AG20443 (cell line): ENCODE measurements at places on chromosomes 5 and 9.

- DNase-seq: no peak
Observed at GRCh38 chr5:65967288-65968066, 41.1 kb downstream of the ERBIN start.

DNA sequence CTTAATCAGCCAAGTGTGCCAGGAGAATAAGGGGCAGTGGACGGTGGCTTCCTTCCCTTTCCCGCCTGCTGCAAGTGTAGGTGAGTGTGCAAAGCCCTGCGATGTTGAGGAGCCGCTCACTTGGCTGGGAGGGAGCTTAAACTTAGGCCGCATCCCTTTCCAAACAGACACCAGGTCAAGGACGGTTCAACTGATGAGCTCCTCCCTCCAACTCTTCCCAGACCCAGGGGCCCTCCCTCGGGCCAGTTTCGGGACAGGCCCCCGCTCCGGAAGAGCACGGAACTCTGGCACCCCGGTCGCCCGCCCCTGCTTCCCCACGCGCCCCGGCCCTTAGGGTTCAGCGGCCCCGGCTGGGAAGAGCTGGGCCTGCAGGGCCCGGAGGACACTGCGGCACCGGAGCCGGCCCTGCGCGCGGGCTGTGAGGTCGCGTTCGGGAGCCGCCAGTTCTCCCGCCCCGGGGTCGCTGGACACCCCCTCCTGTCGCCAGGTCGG lies 481 bp downstream of the MRPL36 start:
- DNase-seq: peak; percentile 60

DNA sequence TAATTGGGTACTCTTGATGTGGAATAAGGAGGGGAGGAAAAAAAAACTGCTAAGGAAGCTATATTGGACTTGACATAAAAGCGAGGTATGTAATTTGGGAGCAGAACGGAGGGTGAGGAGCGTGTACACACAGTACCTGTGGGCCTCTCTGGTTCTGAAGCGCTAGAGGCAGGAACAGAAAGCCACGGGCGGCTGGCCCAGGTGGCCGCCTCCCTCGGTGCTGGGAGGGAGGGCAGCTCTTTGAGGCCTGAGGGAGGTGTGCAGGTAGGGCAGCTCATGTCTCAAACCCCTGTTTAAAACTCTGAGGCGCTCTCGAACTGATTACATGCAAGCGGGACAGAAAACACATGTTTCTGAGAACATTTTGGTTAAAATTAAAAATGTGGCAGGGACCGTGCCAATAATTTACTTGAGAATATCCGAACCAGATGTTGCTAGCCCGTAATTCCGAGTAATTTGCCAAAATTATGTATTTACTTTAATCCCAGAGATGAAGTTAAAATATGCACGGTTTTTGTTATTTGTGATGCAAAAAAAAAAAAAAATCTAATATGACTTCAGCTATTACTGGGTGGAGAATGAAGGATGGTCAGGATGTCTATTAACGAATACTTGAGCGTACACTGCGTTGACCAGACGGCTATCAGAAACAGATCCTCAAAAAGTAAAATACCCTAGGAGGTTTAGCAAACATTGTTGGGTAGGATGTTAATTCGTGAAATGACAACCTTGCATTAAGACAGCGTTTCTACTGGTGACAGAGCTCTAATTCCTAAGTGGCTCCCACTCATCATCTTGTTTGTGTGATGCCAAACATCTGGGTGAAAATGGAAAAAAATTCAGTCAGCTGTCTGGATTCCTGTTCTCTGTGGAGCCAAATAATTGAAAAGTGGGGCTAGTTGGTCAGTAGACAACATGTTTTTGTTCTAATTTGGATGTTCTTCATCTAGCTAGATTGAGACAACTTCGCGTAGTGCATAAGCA lies 24.4 kb upstream of the STC2 start:
- DNase-seq: no peak

GRCh38 chr9:127518091-127518856 lies 67.0 kb downstream of the LRSAM1 start:
- no peak for DNase-seq

GRCh38 chr9:73155377-73155776 lies 3.7 kb downstream of the ANXA1 start:
- DNase-seq: no peak

- no peak for DNase-seq
Observed at GRCh38 chr9:109289186-109289585, 31.7 kb downstream of the EPB41L4B start.

DNA sequence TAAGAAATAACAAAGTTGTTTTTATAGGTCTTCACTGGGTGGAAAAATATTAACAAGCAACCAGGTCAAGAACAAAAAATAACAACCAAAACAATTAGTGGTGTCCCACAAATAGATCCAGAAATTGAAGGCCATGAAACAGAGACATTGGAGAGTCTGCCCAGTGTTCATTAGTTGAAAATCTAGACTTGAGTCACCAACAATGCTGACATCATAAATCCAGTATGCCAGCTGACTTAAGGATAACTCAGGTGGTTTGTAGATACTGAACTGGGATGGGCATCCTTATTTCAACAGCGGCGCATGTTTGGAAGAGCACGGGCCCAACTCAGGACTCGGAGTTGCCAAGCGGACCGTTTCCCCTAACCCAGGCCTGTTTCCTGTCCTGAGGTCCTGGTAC lies 80.7 kb upstream of the TNFAIP8 start:
- peak; percentile 16 for DNase-seq

DNA sequence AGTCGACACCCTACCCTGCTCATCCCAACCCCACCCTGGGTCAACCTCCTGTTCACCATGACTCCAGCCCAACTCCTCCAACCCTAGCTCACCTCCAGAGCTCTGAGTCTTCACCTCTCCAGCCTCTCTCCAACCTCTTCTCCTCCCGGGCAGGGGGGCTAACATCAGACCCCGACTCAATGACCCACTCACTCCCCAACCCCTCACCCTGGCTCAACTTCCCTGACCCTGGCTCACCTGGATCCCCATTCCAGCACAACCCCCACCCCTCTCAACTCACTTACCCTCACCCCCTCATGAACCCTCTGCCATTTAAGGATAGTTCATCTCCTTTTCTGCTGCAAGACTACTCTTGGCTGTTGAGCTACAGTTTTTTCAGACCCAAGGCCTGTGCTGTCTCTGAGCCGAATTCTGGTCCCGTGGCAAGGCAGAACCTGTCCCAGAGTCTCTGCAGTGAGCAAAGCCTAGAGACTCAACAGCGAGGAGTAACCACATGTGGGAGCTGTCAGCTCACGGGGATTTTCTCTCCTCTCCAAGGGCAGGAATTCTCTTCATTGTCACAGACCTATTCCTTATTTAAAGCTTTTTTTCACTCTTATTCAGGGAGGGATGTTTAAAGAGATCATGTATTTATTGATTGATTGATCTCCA lies 29.8 kb downstream of the ANKRD33B start:
- DNase-seq: no peak

DNA sequence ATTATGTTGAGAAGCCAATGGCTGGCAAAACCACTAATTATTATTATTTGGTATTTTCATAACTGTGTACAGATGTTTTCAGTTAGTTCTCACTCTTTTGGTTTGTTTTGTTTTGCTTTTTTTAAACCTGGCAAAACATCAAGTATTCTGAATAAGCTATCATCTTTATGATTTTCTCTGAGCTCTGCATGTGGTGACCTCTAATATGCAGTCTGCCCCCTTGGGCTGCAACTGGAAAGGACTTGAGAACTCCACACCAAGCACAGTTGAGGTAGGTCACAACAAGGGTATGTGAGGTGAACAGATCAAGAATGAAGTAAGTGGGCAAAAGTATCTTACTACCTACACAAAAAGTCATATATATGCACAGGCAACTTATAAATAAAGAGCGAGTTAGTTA lies 202.2 kb downstream of the NFIB start:
- peak; percentile 14 for DNase-seq

- DNase-seq: no peak
Observed at GRCh38 chr5:165626161-165626560, 2120.7 kb downstream of the MAT2B start.

DNA sequence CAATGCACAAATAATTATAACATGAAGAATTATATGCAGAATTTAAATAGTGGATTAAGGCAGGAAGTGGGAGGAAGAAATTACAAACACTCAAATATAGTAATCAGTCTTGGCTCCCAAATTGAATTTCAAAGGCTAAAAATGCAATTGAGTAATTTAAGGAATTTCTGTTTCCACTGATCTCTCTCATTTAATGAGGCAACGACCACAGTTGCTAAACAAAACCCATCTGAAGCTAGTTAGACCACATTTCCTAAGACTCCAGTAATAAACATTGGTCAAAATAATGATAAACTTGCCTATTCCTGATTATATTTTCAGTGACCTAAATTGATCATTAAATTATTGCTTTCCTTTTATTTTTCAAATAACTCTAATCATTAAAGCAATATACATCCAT lies 174.3 kb upstream of the GRIN3A start:
- no peak for DNase-seq

GRCh38 chr5:164748861-164749260 lies 1243.4 kb downstream of the MAT2B start:
- no peak for DNase-seq

- peak; percentile 68 for DNase-seq
Observed at GRCh38 chr5:41763081-41763480, 107.1 kb downstream of the OXCT1 start.

DNA sequence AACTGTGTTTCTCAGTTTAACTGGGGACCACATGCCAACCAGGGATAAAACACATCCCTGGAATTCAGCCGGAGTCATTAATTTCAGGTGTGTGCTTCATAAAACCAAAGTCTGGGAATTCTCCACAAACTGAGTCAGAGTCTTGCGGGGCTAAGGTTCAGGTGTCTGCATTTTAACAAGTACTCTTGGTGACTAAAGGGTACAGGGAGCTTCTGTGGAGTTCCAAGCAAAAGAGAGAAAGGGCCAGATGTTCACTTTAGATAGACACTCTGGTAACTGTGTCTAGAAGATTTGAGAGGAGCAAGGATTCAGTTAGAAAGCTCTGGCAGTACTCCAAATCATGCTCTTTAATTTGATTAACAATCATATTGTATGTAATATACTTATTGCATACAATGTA lies 4.0 kb downstream of the NADK2 start:
- no peak for DNase-seq

- DNase-seq: no peak
Observed at GRCh38 chr9:105355781-105356180, 92.1 kb upstream of the FSD1L start.

DNA sequence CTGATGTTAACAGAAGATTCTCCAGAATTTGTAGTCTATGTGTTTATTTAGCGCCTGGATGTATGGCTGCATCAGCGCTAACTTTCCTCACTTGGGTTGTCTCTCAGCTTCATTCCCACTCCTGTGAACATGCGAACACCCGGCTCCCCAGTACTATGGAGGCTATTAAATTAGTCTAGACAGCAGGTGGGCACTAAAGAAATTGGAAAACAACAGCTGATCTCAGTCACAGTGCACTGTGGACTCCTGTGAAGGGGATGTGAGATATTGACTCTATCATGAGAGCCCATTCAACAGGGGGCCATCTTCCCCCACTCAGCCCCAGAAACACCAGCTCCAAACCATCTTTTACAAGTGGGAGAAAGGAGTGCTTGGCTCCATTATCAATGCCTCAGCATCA lies 471.0 kb downstream of the KDM4C start:
- DNase-seq: no peak

- DNase-seq: peak; percentile 41
Observed at GRCh38 chr9:105681724-105682123, 12.6 kb upstream of the TMEM38B start.

- DNase-seq: peak; percentile 65
Observed at GRCh38 chr5:65127161-65127901, 354.4 kb downstream of the ADAMTS6 start.

GRCh38 chr5:124655251-124655917 lies 91.1 kb downstream of the ZNF608 start:
- DNase-seq: no peak

DNA sequence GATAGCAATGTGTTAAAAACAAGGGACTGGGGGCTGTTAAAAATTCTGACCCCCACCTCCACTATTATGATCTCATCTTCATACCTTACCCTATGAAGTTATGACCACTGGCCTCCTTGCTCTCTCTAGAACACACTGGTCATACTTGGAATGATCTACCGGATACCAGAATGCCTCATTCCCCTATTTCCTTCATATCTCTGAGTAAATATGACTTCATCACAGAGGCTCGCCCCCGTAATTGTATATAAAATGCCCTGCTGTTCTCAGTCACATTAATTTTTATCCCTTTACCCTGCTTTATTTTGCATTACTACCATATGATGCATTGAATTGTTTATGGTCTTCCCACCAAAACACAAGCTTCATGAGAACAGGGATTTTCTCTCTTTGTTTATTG lies 29.2 kb downstream of the IZUMO3 start:
- no peak for DNase-seq

DNA sequence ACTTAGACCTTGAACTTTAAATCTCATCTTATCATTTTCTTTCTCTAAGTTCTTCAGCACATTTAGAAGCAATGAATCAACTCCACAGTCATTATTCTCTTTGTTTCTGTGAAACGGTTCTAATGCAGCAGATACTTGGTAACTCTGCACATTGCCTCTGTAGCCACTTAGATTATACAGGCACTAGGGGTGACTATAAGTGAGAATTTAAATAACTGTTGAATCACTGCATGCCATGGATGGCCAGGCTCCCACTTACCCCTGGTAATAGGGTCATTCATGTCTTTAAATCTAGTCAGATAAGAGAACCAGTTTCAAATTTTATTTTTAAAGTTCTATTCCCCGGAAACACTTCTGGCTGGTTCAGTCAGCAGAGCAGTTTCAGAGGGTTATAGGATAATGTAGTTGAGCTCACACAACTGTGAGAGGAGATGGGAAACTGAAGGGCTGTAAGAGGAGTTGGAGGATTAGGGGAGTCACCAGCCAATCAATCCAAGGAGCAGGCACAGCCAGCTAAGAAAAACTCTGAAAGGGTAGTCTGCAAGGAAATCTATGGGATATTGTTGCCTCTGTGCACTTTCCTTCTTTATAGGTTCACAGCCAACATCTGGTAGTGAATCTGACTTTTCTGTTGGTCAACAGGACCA lies 4.2 kb upstream of the MINAR2 start:
- no peak for DNase-seq

GRCh38 chr5:61817472-61818326 lies 485.6 kb downstream of the ZSWIM6 start:
- peak; percentile 69 for DNase-seq

DNA sequence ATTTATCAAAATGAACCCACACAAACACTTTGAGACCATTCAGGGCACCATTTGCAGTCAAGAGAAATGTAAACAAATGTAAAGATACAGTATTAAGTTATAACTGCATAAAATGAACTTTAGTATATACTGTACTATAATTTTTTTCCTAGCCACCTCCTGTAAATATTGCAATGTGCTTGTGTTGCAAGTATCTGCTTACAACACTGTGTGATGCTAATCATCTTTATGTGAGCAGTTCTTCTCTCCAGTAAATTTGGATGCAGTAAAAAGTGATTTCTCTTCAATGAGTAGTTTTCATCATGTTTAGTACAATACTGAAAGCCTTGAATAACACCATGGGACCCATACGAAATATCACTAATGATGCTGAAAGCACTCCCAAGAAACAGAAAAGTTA lies 9.4 kb downstream of the G3BP1 start:
- no peak for DNase-seq

DNA sequence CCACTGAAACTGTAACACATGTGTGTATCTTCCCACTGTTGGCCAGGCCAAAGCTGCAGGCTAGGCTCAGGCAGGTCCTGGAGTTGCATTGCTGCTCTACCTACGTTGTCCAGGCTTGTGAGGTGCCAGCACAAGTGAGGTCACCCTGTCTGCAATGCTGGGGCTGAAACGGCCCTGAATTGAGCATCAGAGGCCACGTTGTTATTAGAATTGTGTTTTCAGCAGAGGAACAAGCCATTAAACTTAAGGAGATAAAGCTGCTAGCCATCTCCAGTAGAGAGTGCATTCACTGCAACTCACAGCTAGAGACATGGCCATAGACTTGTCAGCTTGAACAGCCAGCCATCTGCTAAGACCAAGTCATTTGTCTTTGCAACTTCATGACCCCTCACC lies 191.8 kb downstream of the SEMA6A start:
- no peak for DNase-seq
